ENCODE measurements at places on chromosomes 1 and 21.

DNA sequence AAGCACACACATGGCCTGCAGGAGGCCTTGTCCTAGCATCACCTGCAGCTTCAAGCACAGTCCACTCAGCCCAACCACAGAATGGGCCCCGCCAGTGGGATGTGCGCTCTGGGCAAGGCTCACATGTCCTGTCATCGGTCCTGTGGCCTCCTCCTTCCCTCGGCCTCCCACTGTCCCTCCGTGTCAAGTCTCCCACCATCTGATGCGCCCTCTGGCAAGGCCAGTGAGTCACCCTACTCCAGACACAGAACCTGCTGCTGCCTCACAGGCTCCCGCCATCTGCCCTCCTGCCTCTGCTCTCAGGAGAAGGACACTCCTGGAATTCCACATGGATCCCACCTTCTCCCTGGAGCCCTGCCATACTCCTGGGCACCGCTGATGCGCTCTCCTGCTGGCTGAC, 14.2 kb downstream of the KCNAB2 start:
- DNase-seq, result no peak

DNA sequence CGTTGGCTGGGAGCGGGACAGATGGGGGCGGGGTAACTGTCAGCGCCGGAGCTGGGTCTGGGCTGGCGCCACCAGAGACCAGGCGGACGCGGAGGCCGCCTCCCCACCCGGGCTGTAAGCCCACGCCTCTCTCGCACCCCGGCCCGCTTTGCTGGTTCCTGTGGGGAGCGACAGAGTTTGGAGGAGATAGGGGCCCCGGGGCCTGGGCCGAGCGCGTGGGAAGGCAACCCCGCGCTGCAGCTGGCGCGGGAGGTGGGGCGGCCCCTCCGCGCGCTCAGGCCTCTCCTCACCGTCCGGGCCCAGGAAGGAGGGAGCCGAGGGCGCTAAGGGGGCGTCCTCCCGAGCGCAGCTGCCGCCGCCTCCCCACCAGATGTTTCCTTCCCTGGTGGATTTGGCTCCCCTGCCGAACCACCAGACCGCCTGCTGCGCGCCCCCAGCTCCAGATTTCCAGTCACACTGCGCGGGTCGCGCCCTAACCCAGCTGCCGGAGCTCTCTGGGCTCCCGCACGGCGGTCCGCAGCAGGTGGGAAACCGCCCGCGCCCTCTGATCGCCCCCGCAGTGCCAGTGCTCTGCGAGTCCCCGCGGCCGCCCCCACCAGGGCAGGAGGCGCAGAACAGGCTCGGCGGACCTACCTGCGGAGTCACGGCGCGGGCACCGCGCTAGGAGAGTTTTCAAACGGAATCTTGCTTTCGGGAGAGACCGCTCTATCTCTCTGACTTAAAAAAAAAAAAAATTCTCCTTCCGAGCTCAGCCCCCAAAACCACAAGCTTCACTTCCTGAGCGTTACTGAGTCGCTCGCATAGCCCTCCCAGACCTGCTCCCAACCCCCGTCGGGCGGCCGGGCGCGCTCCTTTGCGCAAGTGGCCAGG, 1.1 kb downstream of the GFI1 start:
- DNase-seq, result peak; percentile 34

DNA sequence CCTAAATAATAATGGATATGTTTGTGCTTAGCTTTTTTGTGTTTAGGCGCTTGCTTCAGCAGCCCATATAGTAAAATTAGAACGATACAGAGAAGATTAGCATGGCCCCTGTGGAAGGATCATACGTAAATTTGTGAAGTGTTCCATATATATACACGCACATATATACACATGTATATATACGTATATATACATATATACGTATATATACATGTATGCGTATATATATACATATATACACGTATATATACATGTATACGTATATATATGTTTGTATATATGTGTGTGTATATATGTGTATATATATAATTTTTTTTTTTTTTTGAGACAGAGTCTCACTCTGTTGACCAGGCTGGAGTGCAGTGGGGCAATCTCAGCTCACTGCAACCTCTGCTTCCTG, 17.4 kb downstream of the SNX27 start:
- DNase-seq, result no peak

GRCh38 chr1:162229549-162229948, 147.1 kb downstream of the SPATA46 start:
- DNase-seq, result no peak

GRCh38 chr1:230545181-230545580, 97.1 kb upstream of the COG2 start:
- DNase-seq, result no peak

DNA sequence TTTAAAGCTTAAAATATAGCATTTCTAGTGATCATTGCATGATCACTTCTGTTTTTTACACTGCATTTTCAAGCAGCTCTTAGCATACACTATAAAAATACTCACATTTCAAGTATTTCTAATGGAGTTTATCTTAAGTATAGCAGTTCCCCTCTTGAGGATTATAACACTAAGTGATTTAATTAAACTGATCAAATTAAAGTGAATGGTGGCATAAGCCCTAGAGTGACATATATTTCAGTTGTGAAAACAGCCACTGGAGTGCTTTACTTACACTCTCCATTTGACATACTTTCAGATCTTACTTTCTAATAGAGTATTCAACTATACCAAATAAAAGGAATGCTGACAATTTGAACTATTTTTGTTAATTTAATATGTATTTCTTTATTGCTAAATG, 623.3 kb upstream of the TMPRSS15 start:
- no peak for DNase-seq

- DNase-seq, result no peak
Measured at GRCh38 chr1:87291107-87291506, 37.6 kb upstream of the LMO4 start.

- DNase-seq, result no peak
Measured at GRCh38 chr1:43056981-43057391, 98.3 kb upstream of the SLC2A1 start.

DNA sequence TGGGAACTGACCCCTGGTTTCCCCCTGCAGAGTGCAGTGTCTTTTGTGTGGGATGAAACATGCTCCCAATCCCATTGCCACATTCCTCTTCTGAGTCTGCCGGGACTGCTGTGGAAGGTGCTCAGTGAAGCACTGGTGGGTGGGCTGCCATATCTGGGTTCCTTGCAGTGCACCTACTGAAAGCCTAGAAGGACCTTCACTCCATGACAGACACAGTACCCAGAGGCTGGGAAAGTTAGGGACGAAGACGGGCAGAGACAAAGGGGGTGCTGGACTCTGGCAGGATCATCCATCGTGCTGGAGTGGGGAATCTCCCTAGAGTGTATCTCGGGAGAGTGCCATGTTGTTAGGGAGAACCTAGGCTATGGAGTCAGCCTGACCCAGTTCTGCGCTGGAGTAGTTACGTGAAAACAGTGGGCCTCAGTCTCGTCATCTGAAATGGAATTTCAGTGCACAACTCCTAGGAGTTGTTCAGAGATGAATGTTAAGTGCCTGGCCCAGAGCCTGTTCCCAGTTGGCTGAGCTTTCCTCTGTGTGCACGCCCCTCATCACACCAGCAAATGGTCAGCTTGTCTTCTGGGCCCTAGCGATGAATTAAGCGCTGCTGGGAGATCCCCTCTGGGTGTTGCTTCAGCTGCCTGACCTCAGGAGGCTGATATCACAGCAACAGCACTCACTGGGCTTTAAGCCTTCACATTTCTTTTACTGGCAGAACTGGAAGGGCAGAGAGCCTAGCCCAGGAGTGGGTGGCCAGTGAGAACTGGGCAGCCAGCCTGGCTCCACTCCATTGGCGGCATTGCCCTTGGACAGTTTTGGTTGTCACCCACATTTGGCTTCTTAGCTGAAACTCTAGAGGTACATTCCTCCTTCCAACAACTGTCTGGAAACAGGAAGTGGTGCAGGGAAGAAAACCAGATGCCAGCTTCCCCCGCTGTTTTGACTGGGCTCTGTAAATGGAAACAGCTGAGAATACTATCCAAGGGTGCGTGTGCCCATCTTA, 479.8 kb upstream of the VAMP3 start:
- peak; percentile 64 for DNase-seq

GRCh38 chr1:223233019-223233409, 90.0 kb upstream of the TLR5 start:
- no peak for DNase-seq

- peak; percentile 19 for DNase-seq
Measured at GRCh38 chr1:226649780-226650179, 89.3 kb downstream of the ITPKB start.

DNA sequence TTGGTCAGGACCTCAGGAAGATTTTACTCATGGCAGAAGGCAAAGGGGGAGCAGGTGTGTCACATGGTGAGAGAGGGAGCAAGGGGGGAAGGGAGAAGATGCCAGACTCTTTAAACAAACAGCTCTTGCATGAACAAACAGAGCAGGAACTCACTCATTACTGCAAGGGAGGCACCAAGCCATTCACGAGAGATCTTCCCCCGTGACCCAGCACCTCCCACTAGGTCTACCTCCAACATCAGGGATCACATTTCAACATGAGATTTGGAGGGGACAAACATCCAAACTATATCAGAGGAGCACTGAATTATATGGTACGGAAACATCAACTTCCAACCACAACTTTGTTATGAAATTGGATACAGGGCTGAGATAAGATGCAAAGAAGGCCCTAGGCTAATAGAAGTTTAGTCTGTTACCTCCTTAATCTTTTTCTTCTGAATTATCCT, 164.9 kb downstream of the ST6GALNAC3 start:
- no peak for DNase-seq

Data from left ventricle myocardium inferior (tissue), 1 donor.